ENCODE measurements at places on chromosomes 12 and 14.

GRCh38 chr12:54300225-54300731 is 537 bp downstream of the NFE2 start:
- peak; percentile 26 for DNase-seq

GRCh38 chr12:25189656-25190055 is 5.3 kb downstream of the DNAI7 start:
- DNase-seq, result no peak

DNA sequence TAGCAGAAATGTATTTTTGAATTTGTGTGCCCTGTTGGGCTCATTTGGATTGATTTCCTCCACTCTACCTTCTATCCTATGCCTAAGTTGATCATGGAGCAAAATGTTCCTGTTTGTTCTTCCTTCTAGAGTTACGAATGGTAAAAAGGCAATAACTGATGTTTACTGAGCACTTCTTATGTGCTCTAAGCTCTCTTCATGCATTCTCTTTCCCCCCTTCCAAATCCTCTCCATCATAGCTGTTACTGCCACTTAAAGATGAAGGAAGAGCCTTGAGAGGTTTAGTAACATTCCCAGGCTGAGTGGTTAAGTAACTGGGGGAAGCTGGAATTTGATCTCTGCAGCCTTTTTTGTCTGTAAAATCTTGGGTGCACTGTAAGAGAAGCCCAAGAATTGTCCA is 60.1 kb downstream of the CHST11 start:
- no peak for DNase-seq

GRCh38 chr14:64954491-64955240 is 12.1 kb upstream of the GPX2 start:
- DNase-seq, result no peak
